ENCODE measurements at places on chromosomes 13 and 19.

- DNase-seq = no peak
These were observed 255.3 kb upstream of the TSHZ3 start for GRCh38 chr19:31604493-31605040.

- DNase-seq = no peak
These were observed 26.8 kb downstream of the COG6 start for GRCh38 chr13:39682310-39682709.

DNA sequence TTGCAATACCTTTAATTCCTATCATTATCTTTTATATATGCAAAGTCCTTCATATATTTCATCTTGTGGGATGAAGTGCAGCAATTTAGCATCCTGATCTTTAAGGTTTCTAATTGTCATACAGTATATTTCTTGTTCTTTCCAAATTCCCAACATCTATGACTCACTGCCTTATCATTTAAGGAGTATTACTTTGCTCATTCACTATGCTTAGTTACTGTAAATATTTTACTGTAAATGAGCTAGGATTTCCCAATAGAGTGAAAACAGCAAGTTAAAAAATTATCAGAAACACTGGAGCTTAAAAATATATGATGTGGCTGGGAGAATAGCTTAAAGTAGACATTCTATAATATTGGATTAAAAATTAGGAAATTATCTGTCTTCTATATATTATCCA is 69.9 kb downstream of the SLITRK6 start:
- no peak for DNase-seq

DNA sequence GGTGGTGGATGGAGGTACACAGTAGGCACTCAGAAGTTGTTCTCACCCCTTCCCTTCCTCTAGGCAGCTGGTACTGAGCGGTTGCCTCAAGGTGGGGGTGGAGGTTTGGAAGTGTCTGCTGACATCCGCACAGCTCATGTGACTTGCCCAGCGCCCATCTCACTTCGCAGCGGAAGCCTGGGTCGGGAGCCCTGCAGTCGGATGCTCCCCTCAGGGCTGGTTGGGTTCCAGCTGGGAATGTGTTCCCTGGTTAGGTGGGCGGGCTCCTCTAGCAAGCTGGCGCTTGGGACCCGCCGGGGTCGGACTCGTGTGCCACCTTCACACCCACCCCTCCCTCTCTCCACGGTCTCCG is 10.2 kb downstream of the PPP1R37 start:
- DNase-seq = no peak

GRCh38 chr19:58385891-58386575 is 1.0 kb upstream of the RPS5 start:
- no peak for DNase-seq

DNA sequence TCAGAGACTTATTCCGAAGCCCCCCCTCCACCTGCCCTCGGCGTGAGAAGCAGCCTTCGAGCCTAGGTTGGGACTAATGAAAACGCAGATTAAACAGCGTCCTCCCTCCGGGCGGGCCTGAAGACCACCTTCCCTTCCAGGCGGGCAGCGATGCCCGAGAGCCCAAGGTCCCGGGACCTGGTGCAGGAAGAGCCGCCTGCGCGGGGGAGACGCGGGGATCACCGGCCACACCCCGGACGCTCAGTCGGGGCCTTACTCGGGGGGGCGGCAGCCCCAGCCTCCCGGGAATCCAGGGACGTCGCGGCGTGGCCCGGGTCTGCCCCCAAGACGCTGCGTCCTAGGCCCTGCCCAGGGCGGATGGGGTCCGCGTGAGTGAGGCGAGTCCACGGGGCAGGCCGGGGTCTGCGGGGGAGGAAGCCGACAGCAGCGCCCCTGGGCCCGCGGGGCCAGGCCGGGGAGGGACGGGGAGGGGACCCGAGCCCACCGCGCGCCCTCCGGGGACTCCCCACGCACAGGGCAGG is 33.3 kb upstream of the SPACA7 start:
- no peak for DNase-seq

- no peak for DNase-seq
These were observed 27.6 kb downstream of the SLAIN1 start for GRCh38 chr13:77725071-77725470.

DNA sequence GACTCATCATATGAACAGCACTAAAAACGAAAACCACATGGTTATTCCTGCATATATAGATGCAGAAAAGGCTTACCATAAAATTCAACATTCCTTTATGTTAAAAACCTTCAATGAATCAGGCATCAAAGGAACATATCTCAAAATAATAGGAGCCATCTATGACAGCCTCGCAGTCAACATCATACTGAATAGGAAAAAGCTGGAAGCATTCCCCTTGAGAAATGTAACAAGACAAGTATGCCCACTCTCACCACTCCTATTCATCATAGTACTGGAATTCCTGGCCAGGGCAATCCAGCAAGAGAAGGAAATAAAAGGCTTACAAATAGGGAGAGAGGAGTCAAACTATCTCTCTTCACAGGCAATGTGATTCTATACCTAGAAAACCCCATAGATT is 179.6 kb upstream of the HTR2A start:
- no peak for DNase-seq

GRCh38 chr13:21501686-21502085 is 42.6 kb upstream of the ZDHHC20 start:
- DNase-seq = no peak

DNA sequence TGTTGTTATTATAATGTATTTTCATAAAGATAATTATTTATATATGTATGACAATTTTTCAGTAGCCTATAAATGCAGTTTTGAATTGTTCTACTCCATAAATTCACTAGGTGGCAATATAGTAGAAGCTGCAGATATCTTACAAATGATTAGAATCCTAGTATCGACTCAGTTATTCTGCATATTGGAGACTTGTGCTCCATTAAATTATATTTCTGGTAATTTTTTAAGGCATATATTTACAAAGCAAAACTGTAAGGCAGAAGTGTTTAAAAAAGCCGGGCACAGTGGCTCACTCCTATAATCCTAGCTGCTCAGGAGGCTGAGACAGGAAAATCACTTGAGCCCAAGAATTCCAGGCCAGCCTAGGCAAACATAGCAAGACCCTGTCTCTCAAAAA is 58.7 kb downstream of the DPY19L3 start:
- peak; percentile 19 for DNase-seq

GRCh38 chr13:33583398-33583797 is 234.6 kb upstream of the RFC3 start:
- DNase-seq = no peak

- DNase-seq = peak; percentile 38
These were observed 280.2 kb upstream of the EDNRB start for GRCh38 chr13:78198821-78199220.

- DNase-seq = no peak
These were observed 1.8 kb upstream of the NEK3 start for GRCh38 chr13:52161181-52161646.

DNA sequence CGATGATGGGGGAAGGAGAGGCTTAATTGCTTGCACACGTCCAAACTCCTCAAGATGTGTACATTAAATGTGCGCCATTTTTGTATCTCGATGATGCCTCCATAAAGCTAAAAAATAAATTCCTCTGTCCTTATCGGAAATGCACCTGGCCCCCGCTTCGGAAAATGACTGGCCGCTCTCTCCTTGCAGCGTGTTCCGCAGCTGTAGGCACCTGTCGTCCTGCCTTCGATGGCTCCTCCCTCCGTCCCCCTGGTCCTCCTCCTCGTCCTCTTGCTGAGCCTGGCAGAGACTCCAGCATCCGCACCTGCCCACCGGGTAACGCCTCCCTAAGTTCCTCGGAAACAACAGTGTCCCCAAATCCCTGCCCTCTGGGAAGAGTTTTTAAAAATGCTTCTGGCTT is 1.1 kb downstream of the GALP start:
- no peak for DNase-seq

DNA sequence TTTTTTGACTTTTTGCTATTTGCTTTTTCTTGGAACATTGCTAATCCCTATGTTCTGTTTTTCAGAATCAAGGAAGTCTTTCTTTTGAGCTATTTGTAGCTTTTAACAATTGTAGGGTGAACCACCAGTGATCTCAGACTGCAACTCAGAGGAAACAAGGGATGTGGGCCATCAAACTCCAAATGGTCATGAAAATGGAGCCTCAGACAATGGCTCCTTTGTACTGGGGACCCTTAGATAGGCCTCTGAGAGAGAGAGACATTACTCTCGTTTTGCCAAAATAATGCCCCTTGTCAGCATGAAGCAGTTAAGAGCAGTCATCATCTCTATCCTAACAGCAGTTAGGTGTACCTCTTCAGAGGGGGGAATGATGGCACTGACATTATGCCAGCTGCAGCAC is 56.4 kb upstream of the GJB6 start:
- no peak for DNase-seq

DNA sequence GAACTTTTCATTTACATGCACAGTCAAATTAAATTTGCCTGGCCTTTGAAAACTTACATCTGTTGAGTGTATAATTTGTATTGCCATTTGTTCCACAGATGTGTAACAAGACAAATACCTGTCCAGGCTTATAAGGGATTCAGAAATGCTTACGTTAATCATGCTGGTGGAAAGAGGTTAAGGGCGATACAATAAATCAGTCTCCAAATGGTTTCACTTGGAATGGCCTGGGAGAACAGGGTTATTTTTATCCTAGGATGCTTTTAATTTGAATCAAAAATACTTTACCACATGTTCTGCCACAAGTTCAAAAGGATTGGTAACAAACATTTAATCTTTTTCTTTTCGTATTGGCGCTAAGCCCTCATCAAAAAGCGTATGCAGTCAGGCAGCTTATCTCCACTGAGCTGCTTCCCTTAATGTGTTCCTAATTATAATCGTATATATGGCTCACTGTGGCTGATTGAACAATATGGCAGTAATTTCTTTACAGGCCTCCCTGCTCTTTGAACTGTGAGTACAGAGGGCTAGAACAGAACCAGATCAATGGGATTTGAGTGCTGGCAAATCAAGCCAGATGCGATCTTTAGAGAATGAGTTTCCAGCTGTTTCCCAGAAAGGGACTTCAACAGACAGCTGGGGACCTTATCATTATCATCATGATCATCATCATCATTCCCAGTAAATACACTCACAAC is 425.7 kb downstream of the SPRY2 start:
- no peak for DNase-seq

Data from suppressor macrophage treated with lipopolysaccharide for 1 hour (primary cell).